Activated CD8-positive, alpha-beta memory T cell treated with anti-CD3 and anti-CD28 coated beads for 4 hours (primary cell): ENCODE measurements at places on chromosomes 12 and 14.

GRCh38 chr12:95248604-95249360 lies 31.2 kb downstream of the VEZT start:
- DNase-seq: no peak

DNA sequence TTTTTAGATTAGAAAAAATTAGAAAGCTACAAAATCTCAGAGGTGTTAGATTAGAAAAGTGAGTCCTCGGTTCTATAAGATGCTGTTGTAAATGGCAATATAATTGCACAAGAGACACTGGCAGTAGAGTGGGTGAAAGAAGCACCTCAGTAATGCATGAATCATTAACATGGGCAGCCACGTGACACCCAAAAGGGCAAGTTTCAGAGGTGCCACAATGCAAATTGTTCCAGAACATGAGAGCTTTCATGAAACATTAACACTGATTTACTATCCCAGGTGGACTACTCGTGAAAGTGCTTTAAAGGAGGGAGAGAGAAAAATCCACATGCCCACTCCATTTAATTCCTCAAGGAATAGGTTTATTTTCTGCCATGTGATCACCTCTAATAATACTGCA lies 108.4 kb downstream of the PTPRR start:
- no peak for DNase-seq

DNA sequence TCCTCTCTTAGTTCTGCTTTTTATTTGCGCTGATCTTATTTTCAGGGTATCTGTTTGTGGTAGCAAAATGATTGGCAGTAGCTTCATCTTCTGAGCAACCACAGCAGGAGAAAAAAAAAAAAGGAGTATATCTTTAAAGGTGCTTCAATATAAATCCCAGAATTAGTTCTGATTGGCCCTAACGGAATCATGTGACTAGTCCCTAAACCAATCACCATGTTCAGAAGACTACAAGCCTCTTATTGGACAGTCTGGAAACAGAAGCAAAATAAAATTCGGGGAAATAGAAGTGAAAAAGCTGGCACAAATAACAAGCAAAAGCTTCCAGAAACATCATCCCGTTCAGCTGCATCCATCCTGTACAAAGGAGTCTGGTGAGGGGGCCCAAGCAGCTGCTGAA lies 49.9 kb upstream of the PTPRO start:
- DNase-seq: no peak

GRCh38 chr12:67928621-67929383 lies 60.4 kb upstream of the IFNG-AS1 start:
- DNase-seq: no peak

- peak; percentile 47 for DNase-seq
Observed at GRCh38 chr14:92686900-92687427, 61.5 kb downstream of the LGMN start.

GRCh38 chr12:24937553-24938244 lies 11.2 kb downstream of the BCAT1 start:
- DNase-seq: no peak
